NCI-H2171 (cell line): ENCODE measurements at places on chromosomes 12 and 14.

- DNase-seq, result no peak
Measured at GRCh38 chr14:74653386-74654138, 41.5 kb upstream of the LTBP2 start.

DNA sequence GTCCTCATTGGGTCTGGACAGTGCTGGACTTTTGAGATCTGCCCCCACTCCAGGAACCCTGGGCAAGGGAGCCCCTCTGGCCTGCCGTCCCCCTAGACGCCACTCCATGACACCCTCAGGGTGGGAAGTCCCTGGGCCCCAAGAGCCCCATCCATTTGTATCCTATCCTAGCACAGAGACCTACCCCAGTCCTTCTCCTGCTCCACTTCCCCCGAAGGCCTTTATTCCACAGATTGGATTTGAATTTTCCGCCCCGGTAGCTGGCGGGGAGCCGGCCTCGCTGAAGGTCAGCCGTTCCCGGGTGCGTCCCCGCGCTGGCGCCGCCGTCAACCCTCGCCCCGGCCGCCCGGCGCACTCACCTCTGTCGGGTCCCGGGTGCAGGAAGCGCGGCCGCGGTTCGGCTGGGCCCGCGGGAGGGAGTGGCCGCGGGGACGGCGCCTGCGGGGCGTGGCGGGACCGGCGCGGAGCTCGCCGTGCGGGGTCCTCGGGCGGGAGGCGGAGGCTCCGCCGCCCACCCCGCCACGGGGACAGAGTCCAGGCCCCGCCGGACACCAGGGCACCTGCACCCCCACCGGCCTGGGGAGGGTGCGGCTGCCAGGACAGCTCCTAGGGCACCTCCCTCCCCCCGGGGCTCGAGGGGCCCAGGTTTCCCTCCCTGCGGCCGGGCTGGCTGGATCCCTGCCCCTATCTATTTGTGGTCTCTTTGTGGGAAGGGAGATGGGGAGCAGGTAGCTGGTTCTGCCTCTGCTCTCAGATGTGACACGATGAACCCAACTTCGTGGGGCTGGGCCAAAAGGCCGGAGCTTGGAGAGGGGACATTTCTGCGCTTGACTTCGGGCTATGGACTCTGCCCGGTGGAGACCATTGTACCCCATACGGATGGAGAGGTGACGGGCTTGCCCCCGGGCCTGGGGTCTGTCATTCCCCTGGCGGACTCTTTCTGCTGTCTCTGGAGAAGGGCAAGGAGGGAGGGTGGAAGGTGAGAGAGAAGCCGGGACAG lies 19.9 kb upstream of the GPR68 start:
- no peak for DNase-seq

DNA sequence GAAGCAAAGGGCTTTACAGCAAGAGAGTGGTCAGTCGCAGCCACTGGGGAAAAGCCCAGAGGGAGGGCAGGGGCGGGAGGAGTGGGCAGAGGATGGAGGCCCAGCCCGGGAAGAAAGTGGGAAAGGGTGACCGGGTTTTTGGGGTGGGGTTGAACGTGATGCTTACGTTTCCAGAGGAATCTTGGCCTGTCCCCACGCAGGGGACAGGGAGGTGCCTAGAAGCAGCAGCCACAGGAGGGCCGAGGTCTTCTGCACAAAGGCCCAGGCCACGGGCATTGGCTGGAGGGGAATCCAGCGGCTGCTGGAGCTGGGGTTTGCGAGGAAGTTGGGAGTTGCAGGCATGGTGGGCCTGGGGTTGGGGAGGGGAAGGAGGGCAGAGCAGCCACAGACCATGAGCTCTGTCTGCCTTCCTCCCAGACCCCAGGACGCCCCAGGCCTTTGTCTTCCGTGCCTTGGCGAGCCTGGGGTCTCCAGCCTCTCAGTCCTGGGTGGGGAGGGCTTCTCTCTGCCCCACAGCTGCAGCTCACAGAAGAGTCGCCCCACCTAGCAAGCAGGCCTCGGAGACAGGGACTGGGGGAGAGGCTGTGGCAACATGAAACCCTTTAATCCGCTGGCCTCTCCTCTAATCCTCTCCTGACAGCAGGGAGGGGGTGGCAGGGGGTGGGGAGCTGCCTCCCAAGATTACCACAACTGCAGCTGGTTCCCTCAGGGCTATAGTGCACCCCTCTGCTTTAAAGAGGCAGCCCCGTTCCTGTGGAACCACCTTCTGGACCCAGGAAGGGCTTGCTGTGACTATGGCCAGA lies at the start of gene CACNA2D4:
Gene CACNA2D4 (minus strand): TSS at position 572 of the 803 bp plus-strand sequence. CDS start 179 bp downstream, at position 393.
- no peak for DNase-seq

DNA sequence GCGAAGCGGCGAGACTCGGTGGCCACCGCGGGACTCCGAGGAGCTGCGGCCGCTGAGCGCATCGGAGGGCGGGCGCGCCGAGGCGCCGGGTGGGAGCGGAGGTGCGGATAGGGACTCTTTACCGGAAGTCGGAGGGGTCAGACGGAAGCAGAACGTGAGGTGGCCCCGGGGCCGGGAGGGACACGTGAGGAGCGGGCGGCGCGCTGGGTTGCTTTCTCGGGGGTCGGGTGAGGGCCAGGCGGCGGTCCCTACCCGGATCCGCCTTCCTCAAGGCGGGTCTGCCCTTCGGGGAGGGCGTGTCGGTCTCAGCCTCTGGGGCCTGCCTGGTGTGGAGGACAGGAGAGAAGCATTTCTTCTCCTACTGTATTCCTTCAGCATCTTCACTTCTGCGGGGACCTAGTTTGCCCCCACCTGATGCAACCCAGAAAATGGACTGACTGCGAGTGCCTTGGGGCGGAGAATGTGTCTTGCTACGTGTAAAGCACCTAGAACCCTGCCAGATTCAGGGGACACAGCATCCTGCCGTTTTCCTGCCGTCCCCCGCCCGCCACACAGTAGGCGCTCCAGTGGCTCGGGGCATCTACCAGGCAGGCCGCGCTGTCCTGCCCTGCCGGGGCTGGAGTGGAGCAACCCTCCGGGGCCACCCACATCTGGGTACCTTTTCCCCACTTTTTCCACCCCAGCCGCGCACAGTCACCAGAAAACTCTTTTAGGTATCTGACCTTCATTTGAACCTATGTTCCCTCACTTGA lies 514 bp upstream of the ATXN2 start:
- peak; percentile 95 for DNase-seq

GRCh38 chr12:26123482-26123980 lies 1.3 kb downstream of the BHLHE41 start:
- no peak for DNase-seq

DNA sequence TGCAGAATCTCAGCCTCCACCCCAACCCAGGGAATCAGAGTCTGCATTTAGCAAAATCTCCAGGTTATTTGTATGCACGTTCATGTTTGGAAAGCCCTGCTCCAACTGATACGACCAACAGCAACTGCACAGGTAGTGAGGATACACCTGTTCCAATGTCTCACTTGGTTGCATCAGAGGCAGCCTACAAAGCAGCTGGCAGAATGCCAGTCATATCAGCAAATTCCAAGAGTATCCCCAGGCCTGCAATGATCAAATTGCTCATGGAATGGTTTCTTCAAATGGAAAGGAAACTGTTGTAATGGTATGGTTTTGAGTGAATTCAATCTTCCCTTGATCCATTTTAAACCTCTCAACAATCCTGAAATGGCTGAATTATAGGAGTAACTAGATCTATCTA lies 75.4 kb downstream of the GRIP1 start:
- DNase-seq, result no peak

DNA sequence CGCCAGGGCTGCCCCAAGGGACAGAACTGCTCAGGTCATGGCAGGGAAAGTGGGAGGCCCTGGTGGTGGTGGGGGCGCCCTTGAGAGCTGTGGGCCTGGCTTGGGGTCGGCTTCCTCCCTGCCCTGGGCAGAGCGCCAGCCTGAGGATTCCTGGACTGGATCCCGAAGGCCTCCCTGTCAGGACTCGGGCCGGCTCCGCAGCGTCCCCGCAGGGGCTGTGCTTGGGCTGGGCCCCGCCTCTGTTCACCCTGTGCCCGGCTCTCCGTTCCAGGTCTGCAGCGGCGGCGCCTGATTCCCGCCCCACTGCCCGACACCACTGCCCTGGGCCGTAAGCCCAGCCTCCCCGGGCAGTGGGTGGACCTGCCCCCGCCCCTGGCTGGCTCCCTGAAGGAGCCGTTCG lies 39.9 kb downstream of the KIF26A start:
- no peak for DNase-seq

DNA sequence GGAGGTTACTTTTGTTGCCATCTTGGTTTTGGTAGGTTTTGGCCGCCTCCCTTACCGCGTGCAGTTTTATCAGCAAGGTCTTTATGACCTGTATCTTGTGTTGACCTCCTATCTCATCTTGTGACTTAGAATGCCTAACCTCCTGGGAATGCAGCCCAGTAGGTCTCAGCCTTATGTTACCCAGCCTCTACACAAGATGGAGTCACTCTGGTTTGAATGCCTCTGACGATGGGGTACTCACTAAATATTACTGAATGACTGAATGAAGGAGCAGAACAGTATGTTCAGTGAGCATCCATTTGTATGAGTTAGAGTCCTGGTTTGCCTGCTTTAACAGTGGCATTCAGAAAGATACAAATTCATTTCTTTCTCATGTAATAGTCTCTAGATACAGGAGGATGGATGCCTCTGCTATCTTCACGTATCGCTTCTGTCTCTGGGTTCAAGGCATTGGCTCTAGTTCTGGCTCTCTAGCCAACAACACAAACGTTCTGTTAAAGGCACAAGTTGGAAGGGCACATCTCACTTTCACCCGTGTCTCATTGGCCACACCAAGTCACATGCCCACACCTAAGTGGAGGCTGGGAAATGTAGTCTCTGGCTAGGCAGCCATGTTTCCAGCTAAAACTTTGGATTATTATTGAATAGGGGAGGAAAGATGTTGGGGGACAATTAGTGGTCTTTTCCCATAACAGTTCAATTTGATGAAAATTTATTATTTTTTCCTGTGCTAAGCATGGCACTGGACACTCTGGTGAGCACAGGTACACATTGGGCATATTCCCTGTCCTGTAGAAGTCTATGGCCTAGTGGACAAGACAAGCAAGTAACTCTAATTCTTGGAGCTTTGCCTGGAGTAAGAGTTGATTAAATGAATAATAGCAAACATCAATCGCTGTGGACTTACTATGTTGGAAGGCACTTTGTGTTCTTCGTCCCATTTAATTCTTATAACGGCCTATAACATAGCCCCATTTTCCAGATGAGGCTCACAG lies 75.2 kb upstream of the RPH3A start:
- peak; percentile 32 for DNase-seq

DNA sequence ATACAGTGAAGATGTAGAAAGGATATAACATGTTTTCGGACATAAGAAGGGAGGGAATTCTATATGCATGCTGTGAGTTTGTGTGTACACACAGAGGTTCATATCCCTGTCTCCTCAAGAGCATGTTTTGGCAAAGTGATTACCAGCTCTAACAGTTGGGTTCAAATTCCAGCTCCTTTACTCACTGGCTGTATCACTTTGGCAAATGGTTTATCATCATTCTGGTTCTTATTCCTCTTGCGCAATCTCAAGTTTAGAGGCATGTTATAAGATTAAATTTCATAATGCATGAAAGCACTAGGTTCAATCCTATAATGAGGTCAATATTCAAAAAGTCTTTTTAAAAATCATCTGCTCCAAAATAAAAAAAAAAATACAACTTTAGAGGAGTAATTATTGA lies 107.7 kb upstream of the LRFN5 start:
- no peak for DNase-seq

DNA sequence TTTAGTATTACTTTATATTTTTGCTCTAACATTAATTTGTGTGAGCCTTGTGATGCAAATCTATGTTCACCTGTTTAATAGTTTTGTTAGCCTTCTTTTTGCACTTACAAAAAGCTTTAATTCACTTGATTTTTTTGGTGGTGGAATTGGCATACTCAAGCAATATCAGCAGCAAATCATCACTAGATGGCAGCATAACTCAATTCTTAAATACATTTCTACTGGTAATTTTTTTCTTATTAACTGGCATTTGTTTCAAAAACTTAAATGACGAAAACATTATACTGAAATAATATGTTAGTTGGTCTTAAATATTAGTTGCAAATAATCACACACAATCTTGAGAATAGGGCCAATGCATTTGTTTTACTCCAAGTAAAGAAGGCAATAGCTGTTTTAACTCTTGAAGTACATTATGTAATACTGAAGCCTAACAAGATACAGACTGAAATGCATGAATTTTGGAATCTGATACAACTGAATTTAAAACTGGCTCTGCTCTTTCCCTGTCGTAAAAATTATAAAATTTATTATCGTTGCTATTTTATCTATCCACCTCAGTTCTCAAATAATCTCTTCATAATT lies 151.5 kb downstream of the ATXN7L3B start:
- DNase-seq, result peak; percentile 38

DNA sequence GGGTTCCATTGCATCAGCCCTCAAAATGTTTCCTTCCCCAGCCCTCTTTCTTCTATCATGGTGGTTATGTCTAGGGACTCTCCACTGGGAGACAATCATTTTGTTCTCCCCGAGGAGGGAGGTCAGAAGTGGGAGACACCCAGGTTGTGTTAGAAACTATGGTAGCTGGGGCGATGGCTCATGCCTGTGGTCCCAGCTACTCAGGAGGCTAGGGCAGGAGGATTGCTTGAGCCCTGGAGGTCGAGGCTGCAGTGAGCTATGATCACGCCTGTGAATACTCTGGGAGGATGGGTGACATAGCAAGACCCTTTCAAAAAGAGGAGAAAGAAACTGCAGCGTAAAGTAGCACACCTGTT lies 13.0 kb upstream of the LRRC23 start:
- DNase-seq, result peak; percentile 81

DNA sequence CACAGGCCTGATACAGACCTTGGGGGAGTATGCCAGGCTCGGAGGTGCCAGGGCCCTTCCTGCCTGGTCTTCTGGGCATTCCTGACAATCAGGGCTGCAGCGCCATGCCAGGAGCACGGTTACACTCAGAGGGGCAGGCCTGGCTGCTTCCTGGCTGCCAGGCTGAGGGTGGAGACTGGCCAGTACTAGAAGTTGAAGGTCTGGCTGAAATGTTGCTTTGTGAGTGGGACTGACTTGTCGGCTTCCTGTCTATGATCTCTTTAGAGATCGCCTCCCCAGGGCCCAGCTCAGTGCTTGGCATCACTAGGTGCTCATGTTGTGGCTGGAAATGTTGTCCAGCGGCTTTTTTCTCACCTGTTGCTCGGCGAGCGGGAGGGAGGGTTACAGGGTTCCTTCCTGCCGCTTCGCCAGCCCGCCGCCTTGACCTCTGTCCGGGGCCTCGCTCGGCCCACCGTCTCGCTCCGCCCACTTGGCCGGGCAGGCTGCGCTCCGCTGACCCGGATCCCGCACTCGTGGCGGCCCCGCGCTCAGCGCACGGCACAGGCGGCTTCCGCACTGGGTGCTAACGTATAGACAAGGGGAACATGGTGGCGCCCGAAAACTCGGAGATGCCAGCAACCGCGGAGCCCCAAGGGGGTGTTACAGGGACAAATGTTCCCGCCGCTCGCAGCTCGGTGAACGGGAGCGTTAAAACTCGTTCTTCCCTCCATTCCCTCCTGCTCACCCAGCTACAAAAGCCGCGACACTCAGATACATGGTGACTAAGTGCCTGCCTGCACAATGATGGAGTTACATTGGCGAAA lies 32.6 kb downstream of the PAPLN start:
- no peak for DNase-seq
